ENCODE measurements at places on chromosomes 16 and 17. TPM values are rescaled to one million over a fixed set of nuclear protein-coding genes. Genes with fewer than 3 reads are reported as not detected.

Gene SULT1A4
- 16.7 TPM for total RNA-seq

GRCh38 chr16:72357910-72358309 lies 186.0 kb upstream of the PMFBP1 start:
- no peak for DNase-seq

DNA sequence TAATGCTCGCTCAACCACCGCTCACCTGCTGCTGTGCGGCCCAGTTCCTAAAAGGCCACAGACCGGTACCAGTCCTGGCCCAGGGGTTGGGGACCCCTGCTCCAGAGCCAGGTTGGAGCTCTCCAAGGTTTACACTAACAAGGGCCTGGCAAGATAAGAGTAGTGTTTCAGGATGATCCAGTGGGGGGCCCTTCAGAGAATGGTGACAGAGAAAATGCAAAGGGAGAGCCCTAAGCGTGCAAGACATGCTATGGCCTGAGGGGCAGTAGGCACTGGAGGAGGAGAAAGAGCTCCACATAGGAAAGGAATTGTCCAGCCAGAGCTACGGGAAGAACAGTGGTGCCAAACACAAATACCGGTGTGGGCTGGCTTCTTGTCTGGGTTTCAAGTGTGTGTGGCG lies 233.4 kb downstream of the STX8 start:
- DNase-seq = no peak

Gene TNK1
- total RNA-seq = 15.8 TPM

Gene CAVIN1
- total RNA-seq = 170 TPM

All from PC-9 (cell line).